Aorta (tissue), 5 donors: ENCODE measurements at places on chromosomes 2 and 18. TPM values are rescaled to one million over a fixed set of nuclear protein-coding genes. Genes with fewer than 3 reads are reported as not detected.

DNA sequence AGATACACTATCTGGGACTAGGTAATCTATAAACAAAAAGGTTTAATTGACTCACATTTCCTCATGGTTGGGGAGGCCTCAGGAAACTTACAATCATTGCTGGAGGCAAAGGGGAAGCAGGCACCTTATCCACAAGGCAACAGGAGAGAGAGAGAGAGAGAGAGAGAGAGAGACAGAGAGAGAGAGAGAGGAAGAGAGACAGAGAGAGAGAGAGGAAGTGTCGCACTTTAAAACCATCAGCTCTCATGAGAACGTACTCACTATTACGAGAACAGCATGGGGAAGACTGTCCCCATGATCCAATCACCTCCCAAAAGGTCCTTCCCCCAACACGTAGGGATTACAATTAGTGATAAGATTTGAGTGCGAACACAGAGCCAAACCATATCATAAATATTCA, 253.5 kb upstream of the TRIB2 start:
- DNase-seq = no peak

Gene DES
- 282 TPM for total RNA-seq

DNA sequence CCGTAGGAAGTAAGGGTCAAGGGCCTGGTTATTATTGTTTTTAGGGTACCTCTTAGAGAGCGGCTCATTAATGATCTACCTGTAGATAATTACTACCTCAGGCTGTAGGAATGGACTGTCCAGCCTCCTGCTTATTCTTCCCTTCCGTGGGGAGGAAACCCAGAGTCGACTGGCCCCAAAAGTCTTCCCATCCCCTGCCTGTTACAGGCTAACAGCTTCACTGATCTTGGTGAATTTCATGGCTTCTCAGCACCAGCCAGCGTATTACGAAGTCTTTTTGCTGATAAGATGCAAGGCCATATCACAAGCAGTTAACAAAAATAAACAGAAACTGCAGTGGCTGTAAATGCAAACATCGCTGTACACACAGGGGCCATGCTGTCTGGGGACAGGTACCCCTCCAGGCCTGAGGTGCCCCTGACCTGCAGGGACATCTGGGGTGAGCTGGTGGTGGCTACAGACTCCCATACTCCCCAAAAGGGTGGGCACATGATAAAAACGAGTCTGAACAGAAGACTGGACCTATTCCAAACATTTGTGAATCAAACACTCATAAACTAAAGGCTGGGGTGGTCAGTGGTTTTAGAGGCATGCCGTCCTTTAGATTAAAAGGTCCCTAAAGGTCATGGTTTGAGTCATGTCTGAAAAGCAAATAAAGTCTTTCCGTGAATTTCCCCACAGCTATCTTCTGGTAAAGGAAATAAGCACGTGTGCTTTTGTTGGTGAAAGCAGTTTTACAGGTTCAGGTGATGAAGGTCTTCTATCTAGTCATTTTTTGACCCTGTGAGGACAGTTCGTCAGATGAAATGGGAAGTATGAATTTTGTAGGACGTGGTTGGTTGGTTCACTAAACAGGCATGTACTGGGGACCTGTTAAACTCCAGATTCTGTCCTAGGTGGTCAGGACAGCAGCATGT, 36.7 kb downstream of the TTC39C start:
- no peak for DNase-seq

DNA sequence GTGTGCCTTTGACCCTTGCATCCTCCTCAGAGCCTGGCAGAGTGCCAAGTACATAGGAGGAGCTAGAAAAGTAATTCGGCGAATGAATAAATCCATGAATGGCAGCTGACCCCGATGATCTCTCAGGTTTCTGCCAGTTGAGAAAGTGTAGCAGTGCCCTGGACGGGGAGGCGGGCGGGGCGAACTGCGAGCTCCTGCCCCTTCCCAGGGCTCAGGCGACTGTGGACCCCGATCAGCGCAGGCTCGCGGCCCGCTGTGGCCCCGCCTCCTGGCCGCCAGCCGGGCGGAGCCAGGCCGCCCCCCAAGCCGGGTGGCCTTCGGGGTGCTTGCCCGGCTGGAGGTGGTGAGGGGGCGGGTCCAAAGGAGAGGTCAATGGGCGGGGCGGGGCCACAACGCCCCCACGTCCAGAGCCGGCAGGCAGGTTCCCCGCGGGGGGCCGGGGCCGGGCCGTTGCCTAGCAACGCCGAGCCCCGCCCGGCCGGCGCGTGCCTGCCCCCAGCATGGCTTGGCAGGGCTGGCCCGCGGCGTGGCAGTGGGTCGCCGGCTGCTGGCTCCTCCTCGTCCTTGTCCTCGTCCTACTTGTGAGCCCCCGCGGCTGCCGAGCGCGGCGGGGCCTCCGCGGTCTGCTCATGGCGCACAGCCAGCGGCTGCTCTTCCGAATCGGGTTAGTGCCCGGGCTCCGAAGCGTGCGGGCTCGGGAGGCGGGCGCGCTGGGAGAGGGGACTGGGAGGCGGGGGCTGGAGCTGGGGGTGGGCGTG, 30.6 kb upstream of the TMBIM1 start:
- peak; percentile 90 for DNase-seq

DNA sequence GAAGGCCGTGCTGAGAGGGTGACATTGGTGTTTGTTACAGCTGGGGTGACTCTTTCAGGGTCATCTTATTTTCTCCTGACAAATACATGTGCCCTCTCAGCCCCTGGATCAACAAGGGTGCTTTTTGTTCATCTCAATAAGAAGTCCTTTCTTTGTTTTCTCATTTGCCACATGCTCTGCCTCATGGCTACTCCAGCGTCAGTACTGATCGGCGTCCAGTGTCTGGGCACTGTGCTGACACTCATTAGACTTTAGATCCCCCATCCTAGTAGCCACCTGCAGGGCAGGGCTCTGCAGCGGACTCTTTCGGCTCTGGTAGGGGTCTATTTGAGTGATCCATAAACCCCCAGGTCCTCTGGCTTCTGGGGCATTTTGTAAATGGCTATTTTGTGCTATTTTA, 38.4 kb downstream of the NPPC start:
- no peak for DNase-seq

GRCh38 chr2:220181165-220181564, 553.7 kb downstream of the SLC4A3 start:
- DNase-seq = no peak

Gene ALK
- total RNA-seq = 0.13 TPM

- DNase-seq = peak; percentile 93
Measured at GRCh38 chr2:127695491-127696472, 5.5 kb upstream of the SFT2D3 start.

Gene PTPRN
- total RNA-seq = not detected

DNA sequence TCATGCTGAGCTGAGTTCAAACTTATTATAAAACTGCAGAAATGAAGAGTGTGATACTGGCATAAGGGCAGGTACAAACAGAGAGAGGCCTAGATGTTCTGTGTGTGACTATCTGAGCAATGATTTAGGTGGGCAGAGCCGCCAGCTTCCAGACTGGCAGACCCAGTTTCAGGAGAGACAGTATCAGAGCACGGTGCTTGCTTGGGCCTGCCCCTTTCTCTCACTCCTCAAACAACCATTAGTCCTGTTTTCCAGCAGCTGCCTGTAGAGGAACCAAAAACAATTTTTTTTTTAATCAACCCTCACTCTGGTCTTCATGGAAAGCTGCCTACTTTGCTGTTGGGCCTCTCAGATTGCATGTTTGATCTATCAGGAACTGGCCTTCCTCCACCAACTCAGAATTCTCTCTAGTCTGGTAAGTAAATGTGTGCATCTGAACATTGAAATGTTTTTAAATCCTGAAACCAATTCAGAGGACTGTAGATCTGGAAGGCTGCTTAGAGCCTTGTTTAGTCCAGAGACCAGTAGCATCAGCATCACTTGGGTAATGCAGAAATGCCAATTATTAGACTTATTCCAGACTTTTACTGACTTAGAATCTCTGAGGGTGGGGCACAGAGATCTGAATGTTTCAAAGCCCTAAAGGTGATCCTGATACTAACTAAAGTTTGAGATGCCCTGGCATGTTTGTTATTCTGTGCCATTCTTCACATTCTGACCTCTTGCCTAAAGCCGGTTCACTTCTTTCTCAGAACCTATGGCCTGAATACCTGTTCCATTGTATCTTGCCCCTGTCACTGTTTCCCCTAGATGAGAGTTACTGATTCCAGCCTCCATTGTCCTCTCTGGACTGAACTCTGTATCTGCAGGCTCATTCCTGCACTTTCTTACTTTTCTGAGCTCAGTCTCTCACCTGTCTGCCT, 24.8 kb upstream of the CRIM1 start:
- DNase-seq = no peak

- no peak for DNase-seq
Measured at GRCh38 chr2:20537423-20538307, 90.8 kb downstream of the RHOB start.

DNA sequence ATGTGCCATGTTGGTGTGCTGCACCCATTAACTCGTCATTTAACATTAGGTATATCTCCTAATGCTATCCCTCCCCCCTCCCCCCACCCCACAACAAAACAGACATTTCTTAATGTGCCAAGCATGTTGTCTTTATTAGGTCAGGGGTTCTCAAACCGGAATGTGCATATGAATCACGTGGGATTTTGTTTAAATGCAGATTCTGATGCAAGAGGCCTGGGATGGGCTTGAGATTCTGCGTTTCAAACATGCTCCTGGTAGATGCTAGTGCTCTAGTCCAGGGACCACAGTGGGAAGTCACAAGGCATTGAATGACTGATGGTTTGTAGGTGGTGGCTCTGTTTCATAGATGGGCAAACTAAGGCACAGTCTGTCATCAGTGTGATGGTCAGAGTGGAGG, 184.7 kb downstream of the SMAD7 start:
- DNase-seq = no peak

Gene GCKR
- 0.69 TPM for total RNA-seq

GRCh38 chr2:48725696-48726494, 29.6 kb downstream of the LHCGR start:
- DNase-seq = no peak

GRCh38 chr2:102301867-102302362, 9.4 kb upstream of the IL1RL1 start:
- DNase-seq = no peak

Gene TMEM87B
- total RNA-seq = 31.5 TPM

- no peak for DNase-seq
Measured at GRCh38 chr2:111091811-111092211, 28.9 kb upstream of the BCL2L11 start.

Gene AFF3
- 10.6 TPM for total RNA-seq

DNA sequence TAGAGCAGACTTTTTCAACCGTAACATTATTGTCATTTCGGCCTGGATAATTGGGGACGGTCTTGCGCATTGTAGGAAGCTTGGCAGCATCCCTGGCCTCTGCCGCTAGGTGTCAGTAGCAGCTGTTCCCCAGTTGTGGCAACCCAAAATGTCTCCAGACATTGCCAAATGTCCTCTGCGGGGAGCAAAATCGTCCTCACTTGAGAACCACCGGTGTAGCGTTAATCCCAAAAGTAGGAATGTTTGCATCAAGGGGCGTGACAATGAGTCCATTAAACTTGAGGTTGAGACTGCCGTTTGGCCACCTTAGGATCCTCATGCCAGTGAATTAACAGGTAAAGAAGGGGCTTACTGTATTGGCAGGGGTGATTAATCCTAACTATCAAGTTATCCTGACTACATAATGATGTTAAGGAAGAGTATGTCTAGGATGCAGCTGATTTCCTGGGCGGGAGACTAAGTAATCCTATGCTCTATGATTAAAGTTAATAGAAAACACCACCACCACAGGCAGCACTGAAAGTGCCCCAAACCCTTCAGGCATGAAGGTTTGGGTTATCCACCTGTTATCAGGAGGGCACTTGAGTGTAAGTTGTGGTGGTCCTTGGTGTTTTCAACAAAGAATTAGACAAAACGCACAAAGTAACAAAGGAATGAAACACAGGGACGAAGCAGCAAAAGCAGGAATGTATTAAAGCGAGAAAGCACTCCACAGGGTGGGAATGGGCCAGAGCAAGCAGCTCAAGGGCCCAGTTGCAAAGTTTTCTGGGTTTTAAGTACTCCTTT, 4.9 kb upstream of the ZC3H8 start:
- DNase-seq = peak; percentile 93

Gene RAB6C
- 0.36 TPM for total RNA-seq
